ENCODE measurements at places on chromosomes 11 and 22.

GRCh38 chr22:20494978-20495860 is at the start of gene KLHL22:
Gene KLHL22, minus strand, starts transcription at chr22:20495795. Its CDS starts 6,584 bp downstream, at chr22:20489211.
- peak; percentile 22 for DNase-seq

GRCh38 chr11:33651990-33652389 is 48.6 kb downstream of the C11orf91 start:
- DNase-seq = no peak

DNA sequence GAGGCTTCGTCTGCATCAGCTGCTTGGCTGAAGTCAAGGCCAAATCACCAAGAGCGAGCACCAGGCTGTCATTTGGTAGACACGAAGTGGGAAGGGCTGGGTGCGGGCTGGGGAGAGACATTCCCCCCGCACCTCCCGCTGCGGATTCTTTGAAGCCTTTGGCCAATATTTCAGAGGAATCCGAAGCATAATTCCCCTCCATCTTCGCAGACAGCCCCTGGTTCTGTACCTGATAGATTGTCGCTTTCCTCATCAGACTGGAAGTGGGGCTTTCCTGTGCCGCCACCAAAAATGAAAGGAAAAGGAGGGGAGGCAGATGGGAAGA is 15.3 kb downstream of the BLID start:
- DNase-seq = no peak

- no peak for DNase-seq
These were observed 378.1 kb downstream of the CADM1 start for GRCh38 chr11:115126092-115126491.

DNA sequence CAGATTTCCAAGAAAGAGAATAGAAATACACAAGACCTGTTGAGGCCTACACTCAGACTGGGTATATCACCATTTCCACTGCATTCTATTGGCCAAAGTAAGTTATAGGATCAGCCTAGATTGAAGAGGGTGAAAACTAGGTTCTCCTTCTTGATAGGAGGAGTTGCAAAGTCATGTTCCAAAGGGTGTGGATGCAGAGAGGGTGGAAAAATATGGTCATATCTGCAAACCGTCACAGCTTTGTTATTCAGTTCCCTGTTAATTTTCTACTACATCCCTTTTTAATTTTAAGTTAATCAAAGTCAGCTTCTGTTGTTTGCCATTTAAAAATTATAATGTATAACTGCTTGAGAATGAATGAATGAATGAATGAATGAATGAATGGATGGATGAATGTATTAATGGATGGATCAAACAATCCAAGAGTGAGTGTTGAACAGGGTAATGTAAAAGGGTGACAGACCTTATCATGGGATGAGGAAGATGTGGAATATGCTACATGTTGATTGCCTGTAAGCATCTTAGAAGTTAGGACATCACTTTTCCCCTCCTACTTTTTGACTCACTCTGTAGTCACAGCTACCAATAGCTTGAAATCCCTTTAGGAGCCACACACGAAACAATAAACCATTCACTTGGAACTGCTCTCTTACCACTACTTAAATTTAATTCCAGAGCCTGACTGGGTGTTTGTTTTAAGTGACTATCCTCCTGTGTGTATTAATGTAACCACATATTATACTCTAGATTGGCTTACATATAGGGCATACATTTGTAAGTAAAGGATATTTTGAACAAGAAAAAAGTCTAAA is 121.5 kb downstream of the CCDC34 start:
- DNase-seq = no peak

DNA sequence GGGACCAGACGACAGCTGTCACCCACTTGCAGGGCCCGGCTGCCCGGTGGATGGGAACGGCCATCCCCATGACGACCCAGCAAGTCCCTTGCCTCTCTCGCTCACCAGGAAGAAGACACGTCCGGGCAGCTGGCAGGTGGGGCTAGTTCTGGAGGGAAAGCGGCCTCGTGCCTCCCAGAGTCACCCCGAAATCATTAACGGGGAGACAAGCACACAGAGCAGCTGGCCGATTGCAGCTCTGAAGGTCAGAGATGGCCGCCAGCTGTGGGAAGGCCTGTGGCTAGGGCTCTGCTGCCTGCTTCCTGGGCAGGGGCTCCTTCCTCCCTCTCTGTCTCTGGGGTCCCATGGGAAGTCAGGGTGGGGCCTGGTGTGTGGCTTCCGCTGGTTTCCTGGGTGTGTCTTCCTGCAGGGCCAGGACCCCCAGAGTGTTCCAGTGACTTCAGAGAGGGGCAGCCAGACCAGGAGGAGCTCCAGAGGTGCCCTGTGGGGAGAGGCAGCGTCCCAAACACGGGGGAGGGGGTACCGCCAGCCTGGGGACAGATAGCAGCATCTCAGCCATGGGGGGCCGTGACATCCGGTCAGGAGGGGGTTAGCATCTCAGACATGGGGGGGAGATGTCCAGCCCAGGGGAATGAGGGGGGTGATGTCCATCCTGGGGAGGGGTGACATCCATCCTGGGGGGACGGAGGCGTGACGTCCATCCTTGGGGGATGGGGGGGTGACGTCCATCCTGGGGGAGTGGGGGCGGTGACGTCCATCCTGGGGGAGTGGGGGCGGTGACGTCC is 114.9 kb downstream of the KCNQ1 start:
- DNase-seq = no peak

- DNase-seq = peak; percentile 2
These were observed 758 bp downstream of the GALNT18 start for GRCh38 chr11:11620921-11621572.

GRCh38 chr11:35623621-35624168 is 5.4 kb downstream of the FJX1 start:
- DNase-seq = peak; percentile 88

GRCh38 chr22:45199723-45200122 is 36.0 kb downstream of the NUP50 start:
- no peak for DNase-seq

- no peak for DNase-seq
These were observed 56.6 kb upstream of the CAPRIN1 start for GRCh38 chr11:33994937-33995336.

- no peak for DNase-seq
These were observed 11.1 kb downstream of the MS4A8 start for GRCh38 chr11:60710482-60710881.

- no peak for DNase-seq
These were observed 79.3 kb upstream of the SHANK2 start for GRCh38 chr11:71331631-71332030.

- DNase-seq = peak; percentile 46
These were observed 21.9 kb downstream of the SERPINH1 start for GRCh38 chr11:75583718-75584658.

DNA sequence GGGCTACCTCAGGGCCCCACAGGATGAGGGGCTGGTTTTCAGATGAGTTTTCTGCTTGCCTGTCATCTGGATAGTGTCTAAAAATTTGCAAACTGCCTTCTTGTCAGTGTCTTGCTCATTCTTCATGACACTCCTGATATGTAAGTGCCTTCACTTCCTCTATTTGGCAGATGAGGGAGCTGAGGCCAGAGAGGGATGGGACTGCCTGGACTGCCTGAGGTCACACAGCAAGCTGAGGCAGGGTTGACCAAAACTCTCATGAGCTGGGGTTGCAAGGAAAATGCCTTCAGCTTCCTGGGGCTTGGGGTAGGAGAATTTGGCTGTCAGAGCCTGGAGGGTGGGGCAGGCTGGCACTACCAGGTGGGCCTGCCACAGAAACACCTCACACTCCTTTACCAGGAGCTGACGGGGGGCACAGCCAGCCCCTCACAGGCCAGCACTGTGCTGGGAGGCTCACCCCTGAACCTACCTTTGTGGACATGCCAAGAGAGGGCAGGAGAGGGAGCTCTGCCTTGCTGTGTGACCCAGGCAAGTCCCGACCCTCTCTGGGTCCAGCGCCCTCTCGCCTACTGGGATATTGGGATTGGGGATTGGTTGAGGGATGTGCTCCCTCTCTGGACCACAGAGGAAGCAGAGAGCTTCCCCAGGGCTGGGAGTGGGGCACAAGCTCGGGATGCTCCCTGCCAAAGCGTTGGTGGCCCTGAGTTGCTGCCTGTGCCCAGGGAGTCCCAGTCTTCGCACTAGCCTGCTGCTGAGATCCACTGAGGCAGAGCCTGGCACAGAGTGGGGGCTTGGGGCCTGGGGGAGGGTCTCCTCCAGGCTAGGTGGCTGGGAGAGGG is 1.9 kb upstream of the P2RY6 start:
- peak; percentile 62 for DNase-seq

GRCh38 chr11:10934293-10934860 is 76.5 kb upstream of the ZBED5 start:
- DNase-seq = no peak

DNA sequence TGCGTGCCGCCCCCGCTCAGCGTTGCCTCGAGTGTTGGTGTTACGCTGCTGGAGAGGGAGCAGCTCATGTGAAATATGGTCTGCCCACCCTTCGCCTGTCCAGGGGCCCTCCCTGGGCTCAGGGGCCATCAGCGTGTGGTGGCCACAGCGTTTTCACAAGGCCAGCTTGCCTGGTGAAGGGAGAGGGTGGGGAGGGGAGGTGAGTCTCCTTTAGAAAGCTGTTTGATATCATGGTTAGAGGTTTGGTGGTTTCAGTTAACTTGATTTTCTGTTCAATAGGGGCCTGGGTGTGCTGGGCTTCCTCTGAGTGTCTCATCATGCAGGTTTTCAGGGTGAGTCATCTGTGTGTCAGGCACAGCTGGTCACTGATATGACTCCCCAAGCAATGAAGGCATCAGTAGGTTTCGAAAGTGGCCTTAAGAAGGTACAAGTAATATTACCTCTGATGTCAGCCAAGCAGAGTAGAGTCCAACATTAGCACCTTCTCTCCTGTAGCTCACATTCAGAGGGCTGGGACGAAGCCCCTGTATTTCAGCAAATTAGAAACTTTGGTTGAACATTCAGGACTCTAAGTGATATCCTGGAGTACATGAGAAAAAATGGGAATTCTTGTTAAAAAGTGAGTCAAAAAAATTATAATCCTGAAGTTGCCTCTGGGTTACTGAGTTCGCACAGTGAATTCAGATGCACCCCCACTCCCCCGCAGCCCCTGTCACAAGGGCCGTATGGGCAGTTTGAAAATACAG is 172.5 kb downstream of the TBC1D22A start:
- peak; percentile 73 for DNase-seq

All from inflammatory macrophage treated with lipopolysaccharide for 1 hour (primary cell).